AG20443 (cell line): ENCODE measurements at places on chromosomes 6 and 20.

- peak; percentile 70 for DNase-seq
Observed at GRCh38 chr6:15754035-15754705, 91.3 kb upstream of the DTNBP1 start.

- DNase-seq: no peak
Observed at GRCh38 chr6:43943781-43944250, 173.8 kb downstream of the VEGFA start.

DNA sequence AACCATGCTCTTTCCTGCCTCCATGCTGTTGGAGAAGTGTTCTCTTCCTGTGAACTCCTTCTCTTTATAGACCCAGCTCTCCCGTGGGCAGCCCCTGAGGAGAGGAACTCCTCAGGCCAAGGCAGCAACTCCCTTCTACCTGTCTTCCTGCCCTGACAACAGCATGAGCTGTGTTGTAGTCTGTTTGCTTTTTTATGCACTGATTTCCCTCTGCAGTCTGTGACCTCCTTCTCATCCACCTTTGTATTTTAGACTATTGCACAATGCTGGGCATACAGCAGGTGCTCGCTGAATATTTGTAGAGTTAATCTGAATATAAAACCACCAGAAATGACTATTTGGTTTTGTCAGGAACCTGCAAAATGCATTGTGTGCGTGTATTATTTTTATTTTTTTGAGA is 152.2 kb upstream of the CHD6 start:
- no peak for DNase-seq

GRCh38 chr6:146857180-146857979 is 258.6 kb downstream of the ADGB start:
- DNase-seq: peak; percentile 94

DNA sequence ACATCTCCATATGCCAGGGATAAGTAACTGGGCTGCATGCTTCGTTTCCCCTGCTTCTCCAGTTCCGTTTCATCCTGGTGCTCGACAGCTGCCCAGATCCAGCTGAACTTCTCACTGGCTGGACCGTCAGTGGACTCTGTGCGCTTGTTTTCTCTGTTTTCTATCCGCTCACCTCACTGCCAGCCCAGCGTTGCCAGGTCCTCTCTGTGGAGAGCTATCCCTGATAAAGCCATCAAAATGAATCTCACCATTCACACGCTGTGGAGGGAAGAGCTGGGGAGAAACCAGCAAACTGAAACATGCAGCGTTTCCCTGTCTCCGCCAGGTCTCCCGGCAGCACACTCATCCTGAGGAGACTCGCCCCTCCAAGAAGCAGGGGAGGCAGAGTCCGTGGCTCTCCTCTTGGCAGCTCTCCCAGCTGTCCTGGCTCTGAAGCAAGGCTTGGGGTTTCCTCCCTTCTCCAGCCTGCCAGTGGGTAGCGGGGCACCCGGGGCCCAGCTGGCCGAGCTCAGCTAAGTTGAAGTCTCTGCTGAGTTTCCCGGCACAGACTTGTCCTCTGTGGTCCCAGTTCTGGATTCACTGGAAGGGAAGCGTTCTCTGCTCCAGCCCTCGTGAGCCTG is 160.9 kb downstream of the DTNBP1 start:
- DNase-seq: peak; percentile 41

- DNase-seq: peak; percentile 78
Observed at GRCh38 chr6:113645576-113645970, 211.6 kb upstream of the MARCKS start.

DNA sequence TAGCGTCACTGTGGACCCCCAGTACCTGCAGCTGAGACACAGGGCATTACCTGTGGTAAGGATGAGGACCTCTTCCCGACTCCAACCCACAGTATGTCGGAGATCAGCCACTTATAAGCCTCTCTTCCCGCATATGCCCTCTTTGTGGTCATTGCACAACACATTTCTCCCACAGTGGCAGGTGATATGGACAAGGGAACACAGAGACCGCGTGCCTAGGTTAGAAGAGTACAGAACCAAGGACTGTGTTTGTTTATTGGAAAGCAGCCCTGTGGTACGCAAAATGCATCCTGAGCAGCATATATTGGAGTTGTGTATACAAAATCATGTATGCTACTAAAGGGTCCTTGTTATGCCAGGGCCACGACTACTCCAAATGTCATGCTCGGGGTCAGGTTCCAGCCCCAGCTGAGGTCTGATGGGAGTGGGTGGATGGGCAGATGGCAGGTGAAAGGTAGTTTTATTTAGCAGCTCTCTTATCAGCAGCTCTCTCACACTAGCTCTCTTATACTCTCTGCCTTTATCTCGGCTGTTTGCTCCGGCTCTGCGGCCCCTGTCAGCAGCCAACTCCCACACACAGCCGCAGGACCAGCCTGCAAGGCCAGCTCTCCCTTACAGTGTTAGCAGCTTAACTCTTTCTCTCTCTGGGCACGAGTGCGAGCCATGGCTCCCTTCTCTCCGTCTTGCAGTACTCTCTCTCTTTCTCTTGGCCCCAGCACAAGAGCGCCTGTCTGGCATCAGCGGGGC is 569.0 kb downstream of the KIF16B start:
- no peak for DNase-seq

- DNase-seq: no peak
Observed at GRCh38 chr6:166927240-166927934, 29.0 kb downstream of the RNASET2 start.

GRCh38 chr6:75619230-75619899 is 17.7 kb downstream of the SENP6 start:
- DNase-seq: no peak

GRCh38 chr6:90940812-90941481 is 354.1 kb upstream of the MAP3K7 start:
- peak; percentile 40 for DNase-seq

- no peak for DNase-seq
Observed at GRCh38 chr6:19142275-19142674, 694.9 kb upstream of the ID4 start.

DNA sequence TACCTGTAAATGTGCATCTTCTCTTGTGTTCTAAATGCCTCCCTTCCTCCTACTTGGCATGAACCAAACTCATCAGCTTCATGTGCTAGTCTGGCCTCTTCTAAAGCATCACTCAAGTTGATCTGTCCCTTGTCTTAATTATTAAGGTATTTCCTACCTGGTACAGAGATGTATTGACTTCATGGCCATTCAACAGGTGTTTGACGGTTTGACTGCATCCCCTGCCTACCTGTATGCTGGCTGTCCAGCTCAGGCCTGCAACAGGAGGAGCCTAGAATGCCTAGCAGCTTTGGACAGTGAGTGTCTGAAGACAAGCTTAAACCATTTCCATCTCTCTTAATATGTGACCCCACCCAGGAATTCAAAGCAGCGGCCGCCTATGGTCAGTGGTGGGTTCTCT is 24.6 kb downstream of the RIN2 start:
- no peak for DNase-seq

DNA sequence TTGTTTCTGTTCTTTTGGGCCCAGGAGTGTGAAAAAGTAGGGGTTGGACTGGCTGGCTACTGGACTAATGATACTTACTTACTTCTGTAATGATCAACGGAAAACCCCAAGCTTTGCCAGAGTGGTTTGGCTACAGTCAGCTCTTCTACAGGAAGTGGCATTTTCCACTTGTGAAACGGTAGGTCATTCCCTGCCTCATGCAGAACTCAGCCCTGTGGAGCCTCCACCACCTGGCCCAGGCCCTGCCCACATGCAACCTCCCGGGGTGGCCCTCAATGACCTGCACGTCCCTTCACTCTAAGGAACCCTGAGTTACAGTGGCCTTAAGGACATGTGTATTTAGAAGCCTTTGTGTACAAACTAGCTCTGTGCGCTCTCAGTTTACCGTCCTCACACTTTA is 140.4 kb downstream of the DTNBP1 start:
- DNase-seq: no peak

DNA sequence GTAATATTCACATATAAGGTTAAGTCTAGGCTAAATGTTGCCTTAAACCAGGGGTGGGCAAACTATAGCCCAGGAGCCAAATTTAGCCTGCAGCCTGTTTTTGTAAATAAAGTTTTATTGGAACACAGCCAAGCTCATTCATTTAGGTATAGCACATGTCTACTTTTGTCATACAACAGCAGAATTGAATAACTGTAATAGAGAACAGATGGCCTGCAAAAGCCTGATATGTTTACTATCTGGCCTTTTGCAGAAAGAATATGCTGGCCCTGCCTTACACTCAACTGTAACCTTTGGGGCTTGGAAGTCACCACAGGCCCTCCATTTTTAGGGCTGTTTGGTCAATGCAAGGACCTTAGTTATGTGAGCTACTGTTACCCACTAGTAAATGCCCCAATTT is 17.7 kb upstream of the BCLAF1 start:
- no peak for DNase-seq

DNA sequence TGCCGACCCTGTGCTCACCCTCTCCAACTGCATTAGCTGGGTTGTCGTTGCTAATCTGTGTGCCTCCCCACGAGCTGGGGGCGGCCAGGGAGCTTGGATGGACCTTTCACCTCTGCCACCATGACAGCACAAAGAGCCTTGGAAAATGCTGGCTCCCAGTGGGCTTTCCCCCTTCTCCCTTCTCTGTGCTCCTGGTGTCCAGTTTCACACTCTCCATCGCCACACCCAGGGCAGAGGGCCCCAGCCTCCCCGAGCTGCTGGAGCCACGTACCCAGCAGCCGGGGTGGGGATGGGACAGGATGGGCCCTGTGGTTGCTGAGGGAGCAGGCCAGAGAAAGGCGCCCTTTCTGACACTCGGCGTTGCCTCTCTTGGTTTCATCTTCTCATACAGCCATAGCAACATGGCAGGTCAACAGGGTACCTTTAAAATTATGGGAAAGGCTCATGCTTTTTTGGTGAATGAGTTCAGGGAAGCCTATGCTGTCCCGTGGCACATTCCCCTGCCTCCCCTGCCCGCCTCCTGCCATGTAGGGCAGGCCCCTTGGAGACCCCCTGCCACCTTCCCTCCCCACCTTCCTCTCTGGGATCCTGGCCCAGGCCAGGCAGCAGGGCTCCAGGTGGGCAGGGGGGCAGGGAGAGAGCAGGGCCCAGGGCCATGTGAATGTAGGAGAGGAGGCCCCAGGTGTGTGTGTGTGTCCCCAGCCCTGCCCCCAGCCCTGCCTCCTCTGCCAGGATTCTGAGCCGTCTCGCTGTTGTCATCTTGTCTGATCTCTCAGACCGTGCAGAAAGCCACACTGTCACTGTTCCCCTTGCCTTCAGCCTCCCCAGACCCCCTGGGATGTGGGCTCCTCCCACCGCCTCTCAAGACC is 85.2 kb upstream of the CCDC167 start:
- DNase-seq: no peak

- no peak for DNase-seq
Observed at GRCh38 chr6:40724886-40725285, 137.7 kb upstream of the LRFN2 start.

DNA sequence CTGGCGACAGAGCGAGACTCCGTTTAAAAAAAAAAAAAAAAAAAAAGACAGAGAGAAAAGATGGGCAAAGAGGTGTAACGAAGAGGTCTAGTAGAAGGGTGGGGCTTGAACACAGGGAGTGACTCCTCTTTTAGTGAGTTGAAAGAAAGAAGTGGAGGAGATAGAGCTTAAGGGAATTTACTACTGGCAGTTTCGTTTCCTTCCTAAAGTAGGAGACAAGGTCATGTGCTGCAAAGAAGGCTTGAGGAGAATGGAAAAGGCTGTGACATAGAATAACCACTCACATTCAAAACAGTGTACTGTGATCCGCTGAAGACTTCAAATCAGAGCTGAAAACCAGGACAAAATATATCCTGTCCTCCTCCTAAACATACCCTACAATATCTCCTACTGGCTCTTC is 63.8 kb upstream of the EIF2S2 start:
- DNase-seq: no peak

- DNase-seq: no peak
Observed at GRCh38 chr6:127522714-127523113, 3.6 kb upstream of the MTCL3 start.

- peak; percentile 83 for DNase-seq
Observed at GRCh38 chr20:53829255-53829723, 235.7 kb upstream of the ZNF217 start.

- peak; percentile 37 for DNase-seq
Observed at GRCh38 chr20:53901064-53901463, 169.3 kb downstream of the BCAS1 start.

DNA sequence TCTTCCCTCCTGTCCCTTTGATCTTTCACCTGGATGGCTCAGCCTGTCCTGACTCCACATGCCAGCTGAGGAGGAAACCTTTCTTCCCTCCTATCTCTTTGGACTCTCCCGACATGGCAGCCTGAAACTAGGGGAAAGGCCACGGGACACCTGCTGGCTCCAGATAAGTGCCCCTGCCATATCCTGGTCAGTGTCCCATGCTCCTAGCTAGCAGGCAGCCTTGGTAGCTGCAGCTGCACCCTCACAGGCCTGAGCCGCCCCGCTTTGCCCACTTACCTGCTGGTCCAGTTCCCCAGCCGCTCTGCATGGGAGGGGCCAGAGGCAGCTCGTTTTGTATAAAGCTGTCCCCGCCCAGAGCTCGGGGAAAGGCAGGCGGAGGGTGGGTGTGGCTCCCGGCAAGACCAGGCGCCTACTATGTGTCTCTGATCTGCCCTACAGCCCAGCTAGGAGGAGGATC is 7.4 kb upstream of the SLC52A3 start:
- DNase-seq: peak; percentile 8

GRCh38 chr6:35955970-35956369 is 35.1 kb upstream of the SRPK1 start:
- no peak for DNase-seq

- DNase-seq: no peak
Observed at GRCh38 chr20:24629668-24630067, 160.2 kb downstream of the SYNDIG1 start.

GRCh38 chr6:22001396-22002027 is 295.3 kb downstream of the PRL start:
- no peak for DNase-seq

- DNase-seq: no peak
Observed at GRCh38 chr6:107712237-107712664, 111.9 kb downstream of the SCML4 start.

DNA sequence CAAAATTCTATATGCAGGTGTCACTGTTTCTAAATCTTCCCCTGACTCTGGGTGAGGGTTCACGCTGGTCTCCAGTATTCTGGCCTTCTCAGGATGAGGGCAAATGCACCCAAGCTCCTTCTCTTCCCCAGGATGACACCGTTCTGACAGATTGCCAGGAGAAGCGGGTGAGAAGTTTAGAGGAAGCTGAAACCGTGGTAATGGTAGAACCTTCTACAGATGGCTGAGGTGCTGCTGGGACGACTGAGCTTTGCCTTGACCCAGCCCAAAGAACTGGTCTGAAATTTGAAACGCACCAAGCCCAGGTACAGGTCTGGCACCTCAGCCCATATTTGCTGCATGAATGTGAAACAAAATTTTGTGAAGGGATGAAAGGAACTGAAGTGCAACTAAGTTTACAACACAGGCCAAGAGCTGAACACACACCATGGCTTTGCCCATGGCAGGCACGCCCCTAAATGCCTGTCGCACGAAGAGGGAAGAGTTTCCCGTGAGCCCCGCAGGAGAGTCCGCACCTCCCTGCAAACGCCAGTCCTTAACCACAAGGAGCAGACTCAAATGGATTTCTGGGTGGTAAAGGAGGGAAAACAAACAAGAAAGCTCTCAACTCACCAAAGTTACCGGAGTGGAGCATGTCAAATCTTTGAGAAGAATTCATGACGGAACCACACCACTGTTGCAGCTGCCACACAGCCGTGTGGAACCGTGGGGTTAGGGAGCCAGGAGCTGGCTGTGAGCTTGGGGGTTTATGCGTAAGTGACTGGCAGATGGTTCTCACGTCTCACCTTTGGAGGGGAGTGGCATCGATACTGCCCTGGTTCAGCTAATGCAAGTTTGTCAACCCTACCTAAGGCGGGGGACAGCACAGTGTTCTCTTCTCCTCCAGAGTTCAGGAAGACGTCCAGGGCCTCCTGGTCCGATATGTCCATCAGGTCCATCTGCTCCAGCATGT is 138.9 kb downstream of the DTNBP1 start:
- no peak for DNase-seq

- DNase-seq: no peak
Observed at GRCh38 chr6:33802186-33802958, 1.4 kb downstream of the MLN start.
